ENCODE measurements at places on chromosomes 6 and 20.

DNA sequence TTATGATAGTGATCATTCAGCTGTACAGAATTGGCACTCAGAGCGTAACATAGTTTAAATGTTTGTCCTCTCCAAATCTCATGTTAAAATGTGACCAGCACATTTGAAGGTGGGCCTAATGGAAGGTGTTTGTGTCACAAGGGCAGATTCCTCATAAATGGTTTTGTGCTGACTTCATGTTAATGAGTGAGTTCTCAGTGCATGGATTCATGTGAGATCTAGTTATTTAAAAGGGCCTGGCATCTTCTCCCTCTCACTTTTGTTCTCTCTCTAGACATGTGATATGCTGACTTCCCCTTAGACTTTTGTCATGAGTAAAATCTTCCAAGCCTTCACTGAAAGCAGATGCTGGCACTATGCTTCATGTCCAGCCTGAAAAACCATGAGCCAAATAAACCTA lies 452.4 kb upstream of the PTCHD4 start:
- DNase-seq: no peak

DNA sequence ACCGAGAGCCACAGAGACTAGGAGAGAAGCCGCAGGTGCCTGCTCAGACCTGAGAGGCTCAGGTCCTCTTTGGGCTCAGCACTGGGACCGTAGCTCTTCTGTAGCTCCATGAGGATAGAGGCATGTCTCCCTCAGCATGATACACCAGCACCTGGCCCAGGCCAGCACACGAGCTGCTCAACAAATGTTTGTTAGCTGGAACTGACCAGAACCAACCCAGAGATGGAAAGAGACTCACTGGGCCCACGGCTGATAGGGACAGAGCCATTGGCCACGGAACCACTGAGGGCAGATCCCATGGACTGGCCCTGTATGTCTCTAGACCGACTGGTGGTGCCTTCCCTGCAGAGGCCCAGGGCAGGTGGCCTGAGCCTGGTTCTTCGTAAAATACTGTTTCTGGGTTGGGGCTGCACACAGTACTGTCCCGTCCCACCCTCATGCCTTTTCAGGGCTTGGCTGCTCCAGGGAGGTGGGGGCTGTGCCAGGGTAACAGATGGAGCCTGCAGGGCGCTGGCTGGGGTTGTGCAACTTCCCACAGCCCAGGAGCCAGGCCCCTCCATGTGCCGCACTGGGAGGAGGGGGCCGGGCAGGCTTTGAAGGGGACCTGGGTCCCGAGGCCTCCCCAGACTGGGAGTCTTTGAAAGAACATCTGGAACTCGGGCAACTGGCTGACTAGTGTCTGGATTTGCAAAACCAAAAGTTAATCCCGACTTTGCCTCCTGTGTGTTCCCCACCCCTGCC lies 5.2 kb downstream of the C20orf204 start:
- no peak for DNase-seq

GRCh38 chr6:166259296-166259977 lies 48.8 kb downstream of the PRR18 start:
- no peak for DNase-seq

- DNase-seq: no peak
These were observed 455.6 kb downstream of the PRKN start for GRCh38 chr6:162271922-162272321.

GRCh38 chr20:63556873-63557478 lies 3.0 kb downstream of the FNDC11 start:
- DNase-seq: no peak

DNA sequence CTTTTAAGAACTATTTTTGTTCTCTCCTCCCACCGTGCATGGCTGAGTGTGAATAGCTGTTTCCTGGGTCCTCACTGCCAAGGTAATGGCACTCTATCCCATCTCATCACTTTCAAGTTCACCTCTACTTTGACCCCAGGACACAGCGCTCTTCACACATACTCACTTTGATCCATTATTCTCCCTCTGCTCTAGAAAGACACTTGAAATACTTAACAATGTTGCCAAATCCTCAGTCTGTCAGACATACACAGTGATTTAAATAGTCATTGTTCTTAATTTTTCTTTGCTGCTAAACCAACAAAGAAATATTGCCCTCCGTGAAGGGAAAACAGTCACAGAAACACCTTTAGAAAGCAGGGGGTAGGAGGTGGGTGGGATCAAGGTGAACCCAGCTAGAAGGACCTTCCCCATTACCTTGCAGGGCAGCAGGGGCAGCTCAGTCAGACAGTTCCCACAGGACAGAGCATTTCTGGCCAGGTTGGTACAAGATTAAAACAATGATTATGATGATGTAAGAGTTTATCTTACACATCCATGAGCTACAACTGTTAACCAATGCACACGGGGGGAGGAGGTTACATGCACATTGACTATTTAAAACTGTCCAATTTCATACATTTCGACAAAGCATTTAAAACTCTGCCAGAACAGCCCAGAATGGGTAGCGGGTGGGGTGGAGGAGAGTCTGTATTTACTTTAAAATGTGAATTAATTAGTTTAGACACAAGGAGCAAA lies 2.4 kb downstream of the SLC22A23 start:
- DNase-seq: no peak

- no peak for DNase-seq
These were observed 39.1 kb upstream of the BLCAP start for GRCh38 chr20:37566590-37567330.

DNA sequence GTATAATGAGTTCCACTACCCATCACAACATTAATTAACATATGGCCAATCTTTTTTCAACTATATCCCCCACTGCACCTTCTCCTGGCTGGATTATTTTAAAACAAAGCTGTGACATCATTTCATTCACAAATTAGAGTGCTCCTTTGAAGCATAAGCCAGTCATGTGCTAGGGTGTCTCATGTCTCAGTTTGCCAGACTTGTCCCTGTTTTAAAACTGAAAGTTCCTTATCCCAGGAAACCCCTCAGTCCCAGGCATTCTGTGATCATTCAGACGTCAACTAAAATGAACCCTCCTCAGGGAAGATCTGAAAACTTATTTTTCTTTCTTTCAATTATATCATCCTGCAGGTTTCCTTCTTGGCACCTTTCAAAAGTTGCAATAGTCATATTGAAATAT lies 29.3 kb upstream of the LOC128125822 start:
- DNase-seq: no peak

DNA sequence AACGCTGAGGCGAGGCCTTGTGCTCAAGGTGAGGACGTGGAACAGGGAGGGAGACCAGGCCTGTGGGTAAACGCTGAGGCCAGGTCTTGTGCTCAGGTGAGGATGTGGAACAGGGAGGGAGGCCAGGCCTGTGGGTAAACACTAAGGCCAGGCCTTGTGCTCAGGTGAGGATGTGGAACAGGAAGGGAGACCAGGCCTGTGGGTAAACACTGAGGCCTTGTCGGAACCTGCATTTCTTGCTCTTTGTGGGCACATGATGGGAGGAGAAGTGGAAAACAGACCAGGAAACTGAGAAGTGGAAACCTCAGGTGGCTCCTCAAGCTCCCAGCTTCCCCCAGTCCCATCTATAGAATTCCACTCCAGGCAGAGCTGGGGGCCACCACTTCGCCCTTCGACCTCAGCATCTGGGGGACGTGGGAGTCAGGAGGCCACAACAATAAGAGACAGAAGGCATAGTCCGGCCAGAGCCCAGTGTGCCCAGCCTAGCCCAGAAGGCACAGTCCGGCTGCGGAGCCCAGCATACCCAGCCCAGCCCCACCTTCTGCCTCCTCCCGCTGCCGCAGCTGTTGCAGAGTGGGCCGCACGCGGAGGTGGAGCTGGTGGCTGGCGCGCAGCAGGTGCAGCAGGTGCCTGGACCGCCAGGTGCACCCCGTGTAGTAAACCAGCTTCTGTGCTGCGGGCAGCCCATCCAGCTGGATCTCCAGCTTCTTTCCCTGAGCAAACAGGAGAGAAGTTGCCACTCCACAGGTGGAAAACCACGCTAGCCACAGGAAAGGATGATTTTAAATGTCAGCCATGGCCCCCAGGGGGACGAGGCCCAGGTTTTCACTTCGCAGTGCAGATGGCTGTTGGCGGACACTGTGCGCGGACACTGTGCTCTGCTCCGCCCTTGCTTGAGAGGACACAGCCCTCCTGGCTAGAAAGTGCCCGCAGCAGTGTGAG lies 17.5 kb downstream of the FRMD1 start:
- DNase-seq: no peak

GRCh38 chr6:139240161-139241010 lies 51.4 kb downstream of the TXLNB start:
- DNase-seq: no peak

DNA sequence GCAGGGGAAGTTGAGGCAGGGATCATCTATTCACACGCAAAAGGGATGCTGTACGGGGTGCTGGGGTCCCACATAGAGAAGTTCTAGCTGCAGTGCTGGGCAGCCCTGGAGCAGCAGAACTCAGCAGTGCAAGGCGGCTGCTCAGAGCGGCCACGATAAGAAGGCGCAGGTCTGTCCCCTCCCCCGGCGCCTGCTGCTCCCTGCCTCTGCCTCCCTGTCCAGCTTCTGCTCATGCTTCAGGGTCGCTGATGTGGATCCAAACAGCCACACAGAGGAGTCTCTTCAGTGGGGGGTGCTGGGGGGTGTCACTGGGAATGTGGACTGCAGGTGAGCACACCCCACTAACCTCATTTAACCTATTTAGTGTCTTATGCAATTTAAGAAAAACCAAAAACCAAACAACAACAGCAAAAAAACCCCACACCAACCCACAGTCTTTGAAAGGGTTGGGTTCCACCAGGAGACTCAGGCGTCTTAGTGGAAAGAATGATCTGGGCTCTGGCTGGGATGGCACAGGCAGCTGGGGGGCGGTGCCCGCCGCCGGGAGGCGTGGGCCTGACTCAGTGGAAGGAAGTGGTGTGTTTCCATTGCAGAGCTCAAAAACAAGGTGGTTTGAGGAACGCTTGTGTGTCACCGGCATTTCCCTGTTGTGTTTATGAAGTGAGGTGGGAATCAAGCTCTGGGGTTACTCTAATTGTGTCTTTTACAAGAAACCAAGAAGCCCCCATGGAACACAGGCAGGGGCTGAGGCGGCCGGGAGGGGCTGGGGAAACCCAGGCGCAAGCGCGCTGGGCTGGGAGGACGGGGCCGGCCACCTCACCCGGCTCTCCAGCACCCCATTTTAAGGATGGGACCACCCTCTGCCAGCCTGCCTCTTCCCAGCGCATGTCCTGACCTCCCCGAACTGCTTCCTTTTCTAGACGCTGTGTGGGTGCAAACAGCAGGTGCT lies 55.1 kb downstream of the IRF4 start:
- DNase-seq: no peak

DNA sequence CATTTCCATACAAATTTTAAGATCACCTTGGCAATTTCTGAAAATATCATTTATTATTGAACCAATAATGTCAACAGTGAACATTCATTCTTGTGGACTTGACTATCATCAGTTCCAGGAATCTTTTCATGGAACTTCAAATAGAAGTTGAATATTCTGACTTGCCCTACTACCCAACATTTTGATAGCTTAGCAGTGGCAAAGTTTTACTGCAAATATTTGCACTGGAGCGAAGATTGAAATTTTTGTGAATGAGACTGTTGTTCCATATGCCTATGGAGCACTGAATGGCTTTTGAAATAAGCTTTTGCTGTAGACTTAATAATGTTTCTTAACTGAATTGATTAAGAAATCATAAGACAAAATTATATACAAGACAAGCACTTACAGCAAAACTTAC lies 23.6 kb downstream of the BEND6 start:
- DNase-seq: no peak

GRCh38 chr20:64236137-64237088 lies 19.1 kb upstream of the PCMTD2 start:
- no peak for DNase-seq

GRCh38 chr6:42961020-42961470 lies 491 bp downstream of the GNMT start:
- no peak for DNase-seq

DNA sequence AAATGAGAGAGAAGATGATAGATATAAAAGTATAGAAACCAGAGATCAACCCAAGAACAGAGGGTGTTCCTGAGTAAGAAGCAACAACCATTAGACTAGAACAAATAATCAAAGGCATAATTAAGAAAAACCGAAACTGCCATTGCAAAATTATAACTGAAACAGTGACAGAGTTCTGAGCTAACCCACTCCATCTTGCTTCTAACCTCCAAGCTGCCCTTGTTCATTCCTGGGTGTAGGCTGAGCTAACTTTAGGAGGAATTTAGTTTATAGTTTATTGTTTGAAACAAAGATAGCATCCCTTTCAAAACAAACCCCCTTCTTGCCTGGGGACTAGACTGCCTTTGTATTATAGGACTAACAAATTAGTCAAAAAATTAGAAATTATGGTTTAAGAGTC lies 56.1 kb upstream of the PRND start:
- no peak for DNase-seq

- DNase-seq: no peak
These were observed 159.4 kb downstream of the FAXC start for GRCh38 chr6:99189823-99190721.

DNA sequence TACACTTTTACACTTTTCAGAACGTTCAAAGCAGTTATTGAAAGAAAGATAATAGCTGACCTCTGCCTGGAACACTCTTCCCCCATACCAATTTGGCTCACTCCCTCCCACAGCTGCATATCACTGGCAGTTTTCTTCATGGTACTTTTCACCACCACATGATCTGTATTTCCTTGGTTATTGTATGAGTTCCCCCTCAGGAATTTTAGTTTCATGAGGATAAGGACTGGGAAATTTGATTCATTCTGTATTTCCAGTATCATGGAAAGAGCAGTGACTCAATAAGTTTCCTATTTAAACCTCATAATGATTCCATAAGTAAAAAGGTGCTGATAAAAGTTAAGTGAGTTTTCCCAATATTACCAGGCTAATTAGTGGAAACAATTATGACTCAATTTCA lies 16.0 kb downstream of the HTR1B start:
- DNase-seq: no peak

- DNase-seq: no peak
These were observed 428.2 kb downstream of the BMP2 start for GRCh38 chr20:7195704-7196103.

- DNase-seq: no peak
These were observed 61.4 kb downstream of the WDR27 start for GRCh38 chr6:169640351-169640852.

- DNase-seq: no peak
These were observed 304.9 kb downstream of the CDH26 start for GRCh38 chr20:60262967-60263603.

DNA sequence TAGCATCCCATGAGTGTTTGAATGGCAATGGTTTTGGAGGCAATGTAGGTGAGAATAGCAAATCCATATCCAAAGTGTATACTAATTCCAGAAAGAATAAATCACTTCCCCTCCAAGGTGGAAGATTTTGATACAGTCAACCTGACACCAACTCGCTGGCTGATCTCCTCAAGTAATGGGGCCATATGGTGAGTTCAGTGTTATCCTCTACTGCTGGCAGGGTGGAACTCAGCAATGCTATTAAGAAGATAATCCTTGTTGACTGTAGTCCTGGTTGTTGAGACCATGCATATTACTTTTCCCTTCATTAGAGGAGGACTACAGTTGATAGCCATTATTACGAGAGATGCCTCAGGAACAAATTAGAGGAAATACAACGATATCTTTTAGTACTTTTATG lies 17.8 kb upstream of the HLA-DQB1 start:
- no peak for DNase-seq

- no peak for DNase-seq
These were observed 853.6 kb downstream of the C6orf118 start for GRCh38 chr6:164455835-164456234.

All from ascending aorta (tissue), 2 donors.